ENCODE measurements at places on chromosomes 16 and 17.

DNA sequence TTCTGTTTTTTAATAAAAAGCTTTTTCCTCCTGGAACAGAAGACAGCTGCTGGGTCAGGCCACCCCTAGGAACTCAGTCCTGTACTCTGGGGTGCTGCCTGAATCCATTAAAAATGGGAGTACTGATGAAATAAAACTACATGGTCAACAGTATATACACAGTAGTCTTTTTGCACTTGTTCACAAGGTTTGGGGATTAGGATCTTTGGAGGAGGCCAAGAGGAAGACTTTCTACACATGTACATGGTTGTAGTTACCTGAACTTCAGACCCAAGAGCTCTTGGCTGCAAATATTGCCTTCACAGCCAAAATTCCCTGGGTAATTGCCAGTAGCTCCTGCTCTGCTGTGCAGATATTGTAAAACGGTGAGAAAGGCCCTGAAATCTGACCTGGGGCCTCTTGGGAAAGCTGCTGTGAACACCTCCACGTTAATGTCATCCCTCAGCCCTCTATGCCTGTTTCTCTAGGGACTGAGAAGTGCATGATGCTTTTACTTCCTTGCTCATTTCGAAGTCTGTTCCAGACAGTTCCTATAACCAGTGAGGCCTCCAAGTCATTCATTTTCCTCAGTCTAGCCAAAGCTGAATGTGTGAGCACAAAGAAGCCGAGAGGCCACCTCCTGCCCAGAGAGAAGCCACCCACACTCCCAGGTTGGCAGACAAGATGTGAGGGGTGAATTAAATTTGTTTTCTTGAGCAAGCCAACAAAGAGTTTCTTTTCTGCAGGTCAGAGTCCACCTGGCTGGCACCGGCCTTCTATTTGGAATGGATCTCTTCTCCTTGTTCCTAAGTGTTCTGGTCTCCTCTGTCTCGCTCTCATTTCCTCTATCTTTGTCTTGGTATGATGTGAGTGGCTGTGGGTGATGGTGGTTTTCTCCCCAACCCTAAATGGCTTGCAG is 15.9 kb downstream of the ANKRD40 start:
- DNase-seq, result no peak

- no peak for DNase-seq
These were observed 1.2 kb upstream of the MT2A start for GRCh38 chr16:56607109-56607618.

DNA sequence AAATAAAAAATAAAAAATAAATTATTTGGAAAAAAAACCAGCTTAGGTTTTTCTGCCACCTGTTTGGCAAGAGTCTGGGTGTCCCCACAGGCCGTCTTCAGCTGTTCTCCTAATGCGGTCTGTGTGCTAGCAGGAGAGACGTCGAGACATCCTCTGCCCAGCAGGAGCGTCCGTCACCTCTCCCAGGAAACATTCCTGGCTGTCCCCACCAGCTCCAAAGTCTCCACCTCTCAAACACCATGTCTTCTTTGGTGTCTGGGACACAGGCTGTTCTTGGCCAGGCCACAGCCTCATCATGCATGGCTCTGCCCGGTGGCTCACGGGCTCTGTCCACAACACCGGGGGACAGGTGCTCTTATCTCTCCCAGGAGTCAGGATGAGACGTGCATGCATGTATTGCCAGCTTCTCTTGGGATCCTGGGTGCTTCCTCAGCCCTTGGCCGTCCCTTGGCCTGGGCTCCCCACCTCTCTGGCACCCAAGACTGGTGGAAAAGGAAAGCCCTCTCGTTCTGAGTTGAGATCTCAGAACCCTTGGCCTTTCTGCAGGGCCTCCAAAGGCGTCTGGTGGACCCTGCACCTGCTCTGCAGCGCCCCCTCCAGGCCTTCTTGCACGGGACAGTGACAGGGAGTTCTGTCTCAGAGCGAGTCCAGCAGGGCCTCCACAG is 84.9 kb upstream of the CBX4 start:
- DNase-seq, result no peak

GRCh38 chr17:3401786-3402185 is 3.6 kb upstream of the OR1E1 start:
- DNase-seq, result no peak

GRCh38 chr17:34606763-34607162 is 27.4 kb downstream of the TMEM132E start:
- DNase-seq, result no peak

Measured in activated CD8-positive, alpha-beta memory T cell treated with anti-CD3 and anti-CD28 coated beads, Interleukin-2, amount 50 U/mL, for 4 hours (primary cell).